ENCODE measurements at places on chromosomes 4 and X.

DNA sequence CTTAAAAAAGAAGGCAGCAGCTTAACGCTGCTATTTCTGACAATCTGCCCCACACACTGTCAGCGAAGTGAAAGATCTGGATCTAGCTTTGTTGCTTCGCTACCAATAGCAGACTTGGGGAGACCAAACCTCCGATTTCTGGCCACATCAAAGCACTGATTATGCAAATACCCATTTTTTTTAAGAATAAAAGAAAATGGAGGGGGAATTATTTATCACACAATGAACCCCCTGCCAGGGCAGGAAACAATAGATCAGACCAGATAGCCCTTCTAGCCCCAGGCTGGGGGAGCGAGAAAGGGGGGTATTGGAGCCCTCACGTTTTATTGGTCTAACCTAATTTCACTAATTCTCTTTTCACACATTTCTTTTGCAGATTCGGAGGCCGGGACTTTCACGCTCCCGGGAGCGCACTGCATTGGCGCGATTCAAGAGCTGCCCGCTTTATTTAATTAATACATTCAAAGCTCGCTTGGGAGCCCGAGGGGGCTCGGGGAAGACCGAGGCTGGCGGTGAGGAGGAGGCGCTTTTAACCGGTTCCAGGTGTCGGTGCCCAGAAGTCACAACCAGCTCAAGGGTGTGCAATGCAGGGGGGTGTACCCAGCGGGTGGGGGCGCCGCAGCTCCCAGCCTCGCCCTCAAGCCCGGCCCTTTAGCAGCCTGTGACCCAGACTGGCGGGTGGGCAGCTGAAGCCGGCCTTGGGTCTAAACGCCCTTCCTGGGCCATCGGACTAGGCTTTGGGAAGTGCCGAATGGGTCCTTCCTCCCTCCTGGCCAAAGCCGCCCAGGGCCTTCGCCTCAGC lies 5.5 kb downstream of the NEUROG2 start:
- no peak for DNase-seq

GRCh38 chr4:99028187-99028586 lies 32.7 kb downstream of the METAP1 start:
- DNase-seq: no peak

DNA sequence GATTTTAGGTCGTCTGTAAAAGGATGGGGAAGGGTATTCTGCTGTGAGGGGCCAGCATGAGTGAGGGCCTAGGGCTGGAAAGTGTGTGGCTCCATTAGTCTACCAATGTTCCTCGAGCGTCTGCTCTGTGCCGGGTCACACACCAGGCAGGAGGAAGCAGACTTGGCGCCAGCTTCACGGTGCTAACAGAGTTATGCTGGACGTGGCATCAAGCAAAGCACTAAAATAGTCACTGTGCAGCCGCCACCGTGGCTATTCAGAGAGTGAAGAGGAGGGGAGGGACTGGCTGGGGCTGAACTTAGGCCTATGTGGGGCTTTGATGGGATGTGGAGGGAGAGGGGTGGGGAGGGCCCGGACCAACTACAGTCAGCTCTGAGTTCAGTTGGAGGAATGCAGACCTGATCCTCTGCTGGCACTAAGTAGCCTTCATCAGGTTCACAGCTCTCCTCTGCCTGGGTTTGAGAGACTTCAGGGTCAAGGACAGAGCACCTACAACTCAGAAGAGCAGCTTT lies 83.9 kb upstream of the MSX1 start:
- no peak for DNase-seq

- peak; percentile 56 for DNase-seq
Measured at GRCh38 chr4:101527188-101527587, 179.9 kb upstream of the PPP3CA start.

GRCh38 chrX:40622479-40623138 lies 619 bp upstream of the MPC1L start:
- DNase-seq: no peak

- no peak for DNase-seq
Measured at GRCh38 chr4:79650794-79651431, 242.9 kb upstream of the GK2 start.

GRCh38 chr4:110287130-110287529 lies 88.7 kb upstream of the ELOVL6 start:
- no peak for DNase-seq

DNA sequence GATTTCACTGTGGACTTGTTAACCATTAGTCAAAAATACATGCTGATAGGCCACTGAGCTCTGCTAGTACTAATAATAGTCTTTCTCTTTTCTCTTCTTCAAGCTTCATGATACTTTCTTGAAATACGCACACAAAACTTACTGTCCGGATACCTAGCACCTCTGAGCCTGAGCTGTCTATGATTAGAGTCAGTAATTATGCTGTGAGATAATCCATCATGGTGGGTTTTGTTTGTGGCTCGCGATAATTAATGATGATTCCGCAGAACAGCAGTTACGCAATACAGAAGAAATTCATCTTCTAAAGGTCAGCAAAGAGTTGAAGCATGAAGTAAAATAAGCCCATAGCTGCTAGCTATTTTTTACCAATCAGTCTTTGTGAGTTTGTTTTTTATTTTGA lies 511.5 kb upstream of the GALNT7 start:
- DNase-seq: no peak

- DNase-seq: no peak
Measured at GRCh38 chr4:146255874-146256273, 41.5 kb downstream of the REELD1 start.

GRCh38 chr4:42385516-42385915 lies 11.8 kb upstream of the SHISA3 start:
- no peak for DNase-seq

DNA sequence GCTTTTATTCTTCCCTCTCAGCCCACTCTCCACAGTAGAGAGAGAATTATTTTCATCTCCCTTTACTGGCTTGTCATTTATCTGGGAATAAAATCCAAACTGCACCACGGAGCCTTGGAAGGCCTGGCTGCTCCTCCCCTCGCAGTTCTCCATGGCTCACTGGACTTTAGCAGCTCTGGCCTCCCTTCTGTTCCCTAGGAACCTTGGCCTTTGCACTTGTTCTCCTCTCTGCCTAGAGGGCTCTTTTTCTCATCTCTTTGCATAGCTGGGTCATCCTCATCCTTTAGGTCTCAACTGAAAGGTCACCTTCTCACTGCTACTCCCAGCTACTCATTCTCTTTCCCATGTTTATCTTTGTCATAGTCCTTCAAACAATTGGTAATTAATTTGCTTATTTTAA lies 31.3 kb upstream of the TAPT1 start:
- DNase-seq: no peak

- DNase-seq: no peak
Measured at GRCh38 chr4:185002784-185003183, 15.5 kb upstream of the HELT start.

DNA sequence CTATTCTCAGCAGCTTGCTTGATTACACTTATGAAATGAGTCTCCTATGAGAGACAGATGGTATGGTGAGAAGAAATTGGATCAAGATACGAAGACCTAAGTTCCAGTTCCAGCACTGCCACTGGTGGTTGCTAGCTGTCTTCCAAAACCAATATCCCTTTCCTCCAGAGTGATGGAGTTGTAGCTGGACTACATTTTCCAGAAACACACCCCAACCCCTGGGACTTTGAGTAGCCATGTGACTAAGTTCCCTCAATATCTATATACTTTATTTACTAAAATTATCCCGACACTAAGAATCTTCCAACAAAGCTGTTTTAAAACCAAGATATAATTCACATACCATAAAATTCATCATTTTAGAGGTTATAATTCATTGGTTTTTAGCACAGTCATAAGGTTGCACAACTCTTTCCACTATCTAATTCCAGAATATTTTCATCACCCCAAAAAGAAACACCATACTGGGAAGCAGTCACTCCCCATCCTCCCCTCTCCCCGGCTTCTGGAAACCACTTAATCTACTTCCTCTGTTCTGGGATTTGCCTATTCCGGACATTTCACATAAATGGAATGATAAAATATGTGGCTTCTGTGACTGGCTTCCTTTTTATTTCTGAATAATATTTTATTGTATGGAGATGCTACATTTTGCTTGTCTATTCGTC lies 118.0 kb downstream of the MANBA start:
- DNase-seq: no peak

DNA sequence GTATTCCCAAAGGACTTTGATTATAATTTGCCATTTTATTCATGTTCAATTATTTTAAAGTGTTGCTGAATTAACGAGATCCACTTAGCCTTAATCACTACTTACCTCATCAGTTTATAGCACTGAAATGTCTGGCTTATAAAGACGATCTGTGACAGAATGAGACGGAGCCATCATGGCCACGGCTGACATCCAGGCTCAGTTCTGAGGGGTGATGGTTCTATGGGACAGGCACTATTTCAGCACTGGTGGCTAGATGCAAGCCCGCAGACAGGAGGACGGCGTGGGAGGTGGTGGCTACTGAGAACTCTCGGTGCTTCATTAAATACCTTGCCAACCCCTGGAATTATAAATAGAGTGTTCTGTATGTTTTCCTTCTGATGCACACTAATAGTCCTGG lies 1084.2 kb upstream of the TENM3 start:
- DNase-seq: no peak

DNA sequence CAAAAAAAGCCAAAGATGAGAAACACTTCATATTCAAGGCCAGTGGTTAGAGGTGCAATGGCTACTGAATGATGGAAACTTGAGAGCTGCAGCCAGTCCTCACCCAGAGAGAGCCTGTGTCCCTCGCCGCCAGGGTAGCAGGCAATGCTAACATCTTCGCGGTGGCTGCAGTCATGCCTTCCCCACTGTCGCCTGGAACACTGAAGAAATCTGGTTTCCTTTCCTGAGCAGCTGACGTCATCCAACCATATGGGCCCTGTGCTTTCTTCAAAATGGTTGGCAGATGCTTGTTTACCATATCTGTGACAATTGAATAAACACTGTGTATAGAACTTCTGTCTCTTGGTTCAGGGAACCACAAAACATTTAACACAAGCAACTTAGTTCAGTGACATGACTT lies 39.7 kb downstream of the PRSS12 start:
- DNase-seq: no peak

DNA sequence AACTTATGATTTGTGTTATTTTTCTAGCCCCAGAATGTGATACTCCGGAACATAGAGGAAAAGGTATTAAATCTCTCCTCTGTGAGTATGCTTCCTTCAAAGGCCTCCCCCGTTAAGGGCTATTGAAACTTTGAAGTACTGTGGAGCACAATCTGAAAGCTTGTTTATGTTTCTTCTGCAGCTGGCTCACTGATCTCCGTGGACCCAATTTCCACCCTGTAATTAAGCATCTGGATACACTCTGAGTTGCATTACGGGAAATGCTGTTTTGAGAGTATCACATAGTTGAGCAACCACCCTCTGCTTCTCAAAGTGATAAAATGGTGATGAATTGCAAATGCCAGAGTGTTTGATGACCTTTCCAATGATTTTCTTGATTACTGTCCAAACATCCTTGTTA lies 296.8 kb upstream of the PABPC5 start:
- no peak for DNase-seq

DNA sequence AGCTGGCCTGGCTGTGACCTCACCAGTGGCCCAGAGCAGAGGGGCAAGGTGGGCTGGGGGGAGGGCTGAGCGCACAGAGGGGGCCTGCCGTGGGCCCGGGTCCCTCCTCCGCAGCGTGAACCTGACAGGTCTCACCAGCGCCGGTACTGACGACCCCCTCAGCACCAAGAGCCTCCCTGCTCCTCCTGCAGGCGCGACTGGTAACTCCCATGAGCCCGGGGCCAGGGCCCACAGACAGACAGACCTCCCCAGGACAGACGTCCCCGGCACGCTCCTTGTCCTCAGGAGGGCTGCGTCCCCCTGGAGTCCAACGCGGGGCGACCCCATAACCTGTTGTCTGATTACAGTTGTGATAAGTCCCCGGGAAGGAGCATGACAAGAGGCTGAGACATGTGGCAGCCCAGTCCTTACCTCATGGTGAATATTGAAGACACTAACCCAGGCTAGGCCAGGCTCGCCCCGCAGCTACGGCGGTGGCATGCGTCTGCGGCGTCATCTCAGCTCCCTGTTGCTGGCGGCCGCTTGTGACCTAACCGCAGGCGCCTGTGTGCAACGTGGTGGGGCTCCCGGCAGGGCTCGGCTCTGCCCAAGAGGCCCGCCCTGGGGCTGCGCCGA lies 8.5 kb downstream of the AKAP17A start:
- no peak for DNase-seq

DNA sequence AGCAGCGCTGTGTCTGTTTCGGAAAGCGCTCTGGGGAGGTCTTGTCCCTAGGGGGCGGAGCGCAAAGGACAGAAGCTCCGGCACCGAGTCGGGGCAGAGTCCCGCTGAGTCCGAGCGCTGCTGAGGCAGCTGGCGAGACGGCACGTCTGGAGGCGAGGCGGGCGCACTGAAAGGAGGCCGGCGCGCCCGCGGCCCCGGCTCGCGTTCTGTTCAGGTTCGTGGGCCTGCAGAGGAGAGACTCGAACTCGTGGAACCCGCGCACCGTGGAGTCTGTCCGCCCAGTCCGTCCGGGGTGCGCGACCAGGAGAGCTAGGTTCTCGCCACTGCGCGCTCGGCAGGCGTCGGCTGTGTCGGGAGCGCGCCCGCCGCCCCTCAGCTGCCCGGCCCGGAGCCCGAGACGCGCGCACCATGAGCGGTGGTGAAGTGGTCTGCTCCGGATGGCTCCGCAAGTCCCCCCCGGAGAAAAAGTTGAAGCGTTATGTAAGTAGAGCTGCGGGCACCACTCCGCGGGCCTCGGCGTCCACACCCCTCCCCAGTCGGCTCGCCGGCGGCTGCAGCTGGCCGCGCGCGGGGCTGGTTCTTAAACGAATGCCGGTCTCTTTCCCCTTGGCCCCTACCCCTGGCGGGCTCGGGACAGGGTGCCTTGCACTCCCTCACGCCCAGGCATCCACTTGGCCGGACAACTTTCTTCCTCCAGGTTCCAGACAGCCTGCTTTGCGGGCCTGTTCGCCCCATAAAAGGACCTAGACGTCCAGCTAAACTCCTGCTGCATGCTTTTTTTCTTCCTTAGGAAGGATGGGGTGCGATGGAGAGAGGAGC lies at the start of gene GAB1:
TSS of gene GAB1 (plus strand) at position 96 of the 819 bp plus-strand sequence. CDS start at position 409, 313 bp downstream.
- DNase-seq: no peak

- no peak for DNase-seq
Measured at GRCh38 chrX:154329294-154329693, 33.7 kb downstream of the TKTL1 start.

DNA sequence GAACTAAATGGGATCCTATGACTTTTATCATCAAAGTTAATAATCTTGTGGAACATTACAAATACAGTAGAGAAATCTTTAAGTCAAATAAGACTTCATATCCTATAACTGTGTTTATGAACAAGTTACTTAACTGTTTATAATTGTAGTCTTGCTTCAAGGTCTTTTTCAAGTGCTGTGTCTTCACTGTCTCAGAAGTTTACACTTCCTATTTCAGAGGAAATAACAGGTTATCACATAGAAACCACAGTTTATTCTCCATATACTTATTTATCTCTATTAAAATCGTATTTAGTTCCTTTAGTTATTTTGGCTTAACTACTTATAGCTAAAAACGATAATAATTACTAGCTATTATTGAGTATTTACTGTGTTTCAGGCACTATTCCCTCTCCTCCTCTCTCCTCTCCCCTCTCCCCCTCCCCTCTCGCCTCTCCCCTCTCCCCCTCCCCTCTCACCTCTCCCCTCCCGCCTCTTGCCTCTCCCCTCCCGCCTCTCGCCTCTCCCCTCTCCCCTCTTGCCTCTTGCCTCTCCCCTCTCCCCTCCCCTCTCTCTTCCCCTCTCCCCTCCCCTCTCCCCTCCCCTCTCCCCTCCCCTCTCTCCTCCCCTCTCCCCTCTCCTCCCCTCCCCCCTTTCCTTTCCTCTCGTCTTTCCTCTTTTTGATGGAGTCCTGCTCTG lies 63.7 kb downstream of the RBPJ start:
- DNase-seq: no peak

Measured in effector memory CD8-positive, alpha-beta T cell (primary cell).